ENCODE measurements at places on chromosomes 3 and 15.
A peak's percentile ranks its signal among the peaks of the same experiment; 100 is the strongest.

GRCh38 chr3:158347966-158348365 lies 223.0 kb upstream of the MLF1 start:
- no peak for DNase-seq

DNA sequence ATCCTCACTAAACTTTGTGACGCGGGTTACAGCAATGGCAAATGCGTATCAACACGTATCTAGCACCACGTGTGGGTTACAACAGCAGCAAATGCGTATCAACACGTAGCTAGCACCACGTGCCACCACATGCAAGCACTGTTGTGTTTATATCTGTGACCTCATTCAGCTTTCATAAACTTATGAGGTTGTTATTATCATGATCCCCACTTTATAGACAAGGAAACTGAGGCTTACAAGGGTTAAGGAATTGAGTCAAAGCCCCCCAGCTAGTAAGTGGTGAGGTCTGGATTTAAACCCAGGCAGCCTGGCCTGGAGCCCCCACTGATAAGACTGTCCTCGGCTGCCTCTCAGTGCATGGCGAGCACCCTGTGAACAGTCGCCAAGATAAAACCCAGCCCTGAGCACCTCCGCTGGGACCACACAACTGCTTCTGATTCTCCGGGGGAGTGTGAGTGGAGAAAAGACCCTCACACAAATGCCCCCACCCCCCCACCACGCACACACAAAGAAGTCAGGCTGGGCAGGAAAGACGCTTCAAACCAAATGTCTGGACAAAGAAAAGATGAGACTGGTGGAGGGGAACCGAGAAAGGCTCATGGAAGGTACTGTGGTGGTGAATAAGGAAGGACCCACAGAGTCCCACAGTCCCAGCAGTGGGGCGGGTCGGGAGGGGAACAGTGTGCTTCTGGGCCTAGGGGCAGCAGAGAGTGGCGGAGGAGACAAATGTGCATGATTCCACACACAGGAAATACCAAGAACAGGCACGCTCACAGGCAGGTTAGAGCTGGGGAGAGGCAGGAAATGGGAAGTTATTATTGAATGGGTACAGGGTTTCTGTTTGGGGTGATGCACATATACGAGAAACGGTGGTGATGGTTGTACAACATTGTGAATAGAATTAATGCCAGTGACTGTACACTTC lies 173.4 kb downstream of the XXYLT1 start:
- no peak for DNase-seq

GRCh38 chr3:19738846-19739245 lies 195.2 kb downstream of the EFHB start:
- no peak for DNase-seq

DNA sequence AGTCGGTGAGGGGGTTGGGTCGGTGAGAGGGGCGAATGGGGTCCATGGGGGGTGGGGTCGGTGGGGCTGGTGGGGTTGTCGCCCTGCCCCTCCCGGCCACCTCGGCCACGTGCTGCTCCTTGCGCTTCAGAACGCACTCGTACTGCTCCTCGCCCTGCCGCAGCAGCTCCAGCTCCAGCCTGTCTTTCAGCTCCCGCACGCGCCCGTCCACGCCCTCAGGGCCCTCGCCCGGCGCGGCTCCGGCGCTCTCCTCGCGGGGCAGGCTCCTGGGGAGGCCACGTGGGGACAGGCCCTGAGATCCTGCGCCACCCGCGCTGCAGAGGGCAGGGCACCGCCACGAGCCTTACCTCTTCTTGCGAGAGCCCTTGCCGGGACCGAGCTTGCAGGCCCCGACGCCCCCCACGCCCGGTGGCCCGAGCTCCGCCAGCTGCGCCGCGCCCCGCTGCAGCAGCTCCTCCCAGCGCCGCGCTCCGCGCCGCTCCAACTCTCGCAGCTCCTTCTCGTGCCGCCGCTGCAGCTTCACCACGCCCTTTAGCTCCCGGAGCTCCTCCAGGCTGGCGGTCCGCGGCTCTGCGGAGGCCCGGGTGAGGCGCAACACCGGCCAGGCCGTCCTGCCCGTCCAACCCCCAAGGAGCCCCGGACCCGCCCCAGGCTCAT lies 8.2 kb upstream of the ANKRD63 start:
- peak; percentile 12 for DNase-seq

GRCh38 chr15:65521350-65521749 lies 3.9 kb upstream of the DPP8 start:
- DNase-seq = no peak

Measured in skin of body (tissue), 3 donors.